Left colon (tissue), 2 donors: ENCODE measurements at places on chromosomes 4 and X. TPM values are rescaled to one million over a fixed set of nuclear protein-coding genes. Genes with fewer than 3 reads are reported as not detected.

- DNase-seq = no peak
These were observed 4.8 kb upstream of the TMPRSS11B start for GRCh38 chr4:68250151-68250930.

- no peak for DNase-seq
These were observed 35.1 kb downstream of the FAM114A1 start for GRCh38 chr4:38902695-38903094.

Gene HPGD
- total RNA-seq = 208 TPM

GRCh38 chr4:71198958-71199357 is 139.9 kb upstream of the SLC4A4 start:
- DNase-seq = no peak

- no peak for DNase-seq
These were observed 80.0 kb downstream of the ARSJ start for GRCh38 chr4:113899271-113900070.

Gene GAB1
- total RNA-seq = 69.0 TPM

- no peak for DNase-seq
These were observed 230.5 kb upstream of the LCORL start for GRCh38 chr4:18252052-18252451.

Gene PROM1
- total RNA-seq = 84.1 TPM

DNA sequence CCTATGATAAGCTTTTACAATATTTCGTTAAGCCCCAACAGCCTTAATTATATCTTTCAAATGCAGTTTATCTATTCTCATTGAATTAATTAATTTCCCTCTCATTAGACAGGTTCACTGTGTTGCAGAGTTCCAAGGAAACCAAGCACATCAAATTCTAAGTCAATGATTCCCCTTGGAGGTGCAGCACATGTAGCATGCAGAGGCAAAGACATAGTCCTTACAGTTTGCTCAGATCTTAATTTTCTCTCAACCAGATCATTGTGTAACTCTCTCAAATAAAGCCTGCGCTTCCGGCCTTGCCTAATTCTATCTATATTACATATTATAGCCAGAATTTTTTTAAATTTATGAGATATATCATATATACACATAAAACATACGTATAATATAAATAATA is 205.4 kb downstream of the GRIA2 start:
- no peak for DNase-seq

DNA sequence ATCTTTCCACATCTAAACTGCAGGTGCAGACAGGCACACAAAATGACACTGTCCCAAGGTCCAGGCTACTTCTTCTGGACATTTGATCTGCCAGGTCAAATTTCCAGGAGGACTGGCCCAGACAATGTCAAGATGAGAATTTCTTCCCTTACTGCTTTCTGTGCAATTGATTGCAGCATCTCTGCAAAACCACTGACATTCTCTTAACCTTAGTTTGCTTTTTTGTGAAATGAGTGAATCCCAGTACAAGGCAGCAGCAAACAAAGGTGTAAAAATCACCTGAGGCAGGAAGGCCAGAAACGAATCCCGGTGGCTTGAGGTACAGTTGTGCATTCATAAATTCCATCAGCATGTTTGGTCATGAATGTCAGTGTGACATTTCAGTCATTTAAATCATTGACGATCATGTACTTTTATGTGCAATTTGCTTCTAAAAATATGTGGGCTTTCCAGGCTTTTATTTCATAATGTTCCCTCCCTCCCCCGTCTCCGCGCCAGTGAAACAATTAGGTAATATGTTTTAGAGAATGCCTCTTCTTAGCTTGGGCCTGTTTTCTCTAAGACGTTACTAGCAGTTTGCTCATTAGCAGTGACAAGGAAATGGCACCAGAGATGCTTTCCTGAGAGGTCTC is 39.1 kb downstream of the NHS start:
- DNase-seq = no peak

DNA sequence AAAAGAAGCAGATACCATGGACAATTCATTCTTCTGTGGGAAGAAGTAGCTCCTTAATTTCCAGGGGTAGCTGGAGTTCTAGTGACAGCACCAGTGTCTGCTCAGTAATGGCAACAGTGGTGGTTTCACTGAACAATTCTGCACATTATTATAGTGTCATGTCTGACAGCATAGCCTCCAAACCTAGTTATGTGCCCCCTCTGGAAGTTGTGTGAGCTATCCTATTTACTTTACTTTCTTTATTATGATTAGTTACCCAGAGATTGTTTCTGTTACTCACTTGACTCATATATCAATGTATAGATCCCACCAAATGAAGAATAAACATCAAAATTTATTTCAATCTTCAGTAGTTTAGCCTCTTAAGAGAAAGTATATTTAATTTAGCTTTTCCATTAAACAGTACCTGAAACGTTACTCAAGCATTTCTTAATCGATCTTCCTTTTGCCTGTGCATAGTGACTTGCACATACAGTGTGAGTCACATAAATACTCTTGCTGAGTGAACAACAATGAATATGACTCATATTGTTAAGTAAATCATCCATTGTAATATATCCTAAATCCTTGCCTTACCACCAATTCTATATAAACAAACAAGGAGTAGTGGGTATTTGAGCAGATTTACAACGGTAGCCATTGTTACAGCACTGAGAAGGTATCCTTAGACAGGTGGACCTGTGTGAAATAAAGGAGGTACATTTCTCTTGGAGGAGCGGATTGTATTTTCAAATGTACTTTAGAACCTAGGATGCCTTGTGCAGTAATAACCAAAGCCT is 534.7 kb downstream of the ANKRD50 start:
- no peak for DNase-seq

Gene RGN
- 0.34 TPM for total RNA-seq

- no peak for DNase-seq
These were observed 26.0 kb downstream of the CAPN6 start for GRCh38 chrX:111244235-111244750.

Gene PTPN13
- total RNA-seq = 4.8 TPM

- no peak for DNase-seq
These were observed 17.1 kb upstream of the SLC7A11 start for GRCh38 chr4:138259271-138259670.
